ENCODE measurements at places on chromosomes 4 and X. TPM values are rescaled to one million over a fixed set of nuclear protein-coding genes. Genes with fewer than 3 reads are reported as not detected.

The ANXA10 gene
- not detected for total RNA-seq

The MAGEB10 gene
- not detected for total RNA-seq

The GSPT2 gene
- 21.6 TPM for total RNA-seq

GRCh38 chrX:145861818-145862217, 44.2 kb downstream of the SLITRK2 start:
- H3K36me3 ChIP-seq = no peaks in the 10 kb centered on the region
- H3K27me3 ChIP-seq = no peaks in the 10 kb centered on the region
- H3K27ac ChIP-seq = no peak overlapping the region
- no peak for DNase-seq

- peaks cover 14% of the 10 kb centered on the region for H3K36me3 ChIP-seq
- no peak overlapping the region for H3K4me3 ChIP-seq
- no peak overlapping the region for H3K27ac ChIP-seq
- H3K4me1 ChIP-seq = no peaks in the 10 kb centered on the region
- no peaks in the 10 kb centered on the region for H3K27me3 ChIP-seq
- no peak for DNase-seq
Measured at GRCh38 chrX:1430451-1430850, 22.3 kb downstream of the ASMTL start.

GRCh38 chr4:5160668-5161067, 109.4 kb downstream of the STK32B start:
- no peak overlapping the region for H3K4me3 ChIP-seq
- no peak for DNase-seq
- H3K36me3 ChIP-seq = no peaks in the 10 kb centered on the region

DNA sequence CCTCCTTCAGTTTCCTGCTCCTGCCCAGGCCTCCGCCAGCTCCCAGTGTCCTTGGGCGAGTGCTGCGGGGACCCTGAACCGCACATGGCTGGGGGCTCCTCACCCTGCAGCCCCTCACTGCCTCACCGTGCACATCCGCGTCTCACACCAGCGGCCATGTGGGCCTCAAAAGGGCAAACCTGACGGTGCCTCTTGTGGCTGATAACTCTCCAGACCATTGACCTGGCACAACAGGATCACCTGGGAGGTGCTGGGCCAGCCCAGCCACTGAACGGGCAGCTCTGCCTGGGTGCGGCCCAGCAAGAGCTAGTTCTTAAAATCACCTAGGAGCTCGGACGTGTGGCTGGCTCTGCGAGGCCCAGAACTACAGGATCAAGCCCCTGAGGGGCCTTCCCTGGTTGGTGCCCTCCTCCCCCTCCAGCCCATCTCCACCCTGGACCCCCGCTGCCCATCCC, 4.1 kb upstream of the S100P start:
- no peak for DNase-seq
- no peak overlapping the region for H3K4me3 ChIP-seq
- no peaks in the 10 kb centered on the region for H3K36me3 ChIP-seq
- H3K27ac ChIP-seq = no peak overlapping the region
